ENCODE measurements at places on chromosomes 4 and X. TPM values are rescaled to one million over a fixed set of nuclear protein-coding genes. Genes with fewer than 3 reads are reported as not detected.

- DNase-seq: no peak
These were observed 72.8 kb downstream of the MANBA start for GRCh38 chr4:102687982-102688433.

Gene GPRASP1
- total RNA-seq: 26.7 TPM

- no peak for DNase-seq
These were observed 4.9 kb downstream of the CDKN2AIP start for GRCh38 chr4:183449193-183449882.

GRCh38 chr4:47031751-47032404 is 511 bp downstream of the GABRB1 start:
- no peak for DNase-seq

DNA sequence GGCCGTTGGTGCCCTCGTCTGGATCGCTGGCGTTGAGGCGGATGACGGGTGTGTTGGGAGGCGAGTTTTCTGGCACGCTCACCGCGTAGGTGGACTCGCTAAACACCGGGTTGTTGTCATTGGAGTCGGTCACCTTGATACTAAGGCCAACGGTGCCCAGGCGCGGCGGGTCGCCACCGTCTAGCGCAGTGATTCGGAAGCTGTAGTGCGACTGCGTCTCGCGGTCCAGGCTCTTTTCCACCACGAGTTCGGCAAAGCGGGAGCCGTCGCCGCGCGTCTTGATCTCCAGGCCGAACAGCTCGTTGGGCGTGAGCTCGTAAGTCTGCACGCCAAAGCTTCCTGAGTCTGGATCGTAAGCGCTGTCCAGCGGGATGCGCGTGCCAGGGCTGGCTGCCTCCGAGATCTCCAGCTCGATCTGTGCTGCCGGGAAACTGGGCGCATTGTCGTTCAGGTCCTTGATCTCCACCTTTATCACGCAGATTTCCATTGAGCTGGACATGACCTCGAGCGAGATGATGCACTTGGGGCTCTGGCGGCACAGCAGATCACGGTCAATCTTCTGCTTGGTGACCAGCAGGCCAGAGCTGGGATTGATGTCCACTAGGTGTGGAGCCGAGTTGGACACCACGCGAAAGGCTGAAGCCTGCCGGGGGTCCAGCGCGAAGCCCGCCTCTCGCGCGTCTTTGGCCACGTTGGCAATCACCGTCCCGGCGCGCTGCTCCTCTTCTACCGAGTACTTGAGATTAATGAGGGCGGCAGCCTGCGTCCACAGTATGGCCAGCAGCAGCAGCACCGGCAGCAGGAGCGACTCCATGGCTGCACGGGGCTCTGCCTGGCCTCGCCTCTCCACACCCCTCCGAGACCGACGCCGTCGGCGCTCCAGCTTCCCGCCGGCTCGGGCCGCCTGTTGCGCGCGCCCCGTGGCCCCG is 2.0 kb downstream of the PCDH19 start:
- DNase-seq: peak; percentile 60

GRCh38 chrX:148940411-148940996 is 440.1 kb downstream of the AFF2 start:
- DNase-seq: no peak

Gene CXCL1
- 11.6 TPM for total RNA-seq

Gene CFAP299
- total RNA-seq: 0.22 TPM

GRCh38 chr4:42296196-42296595 is 101.1 kb upstream of the SHISA3 start:
- DNase-seq: no peak

- no peak for DNase-seq
These were observed 94.4 kb upstream of the GUCY1A1 start for GRCh38 chr4:155572106-155572703.

- no peak for DNase-seq
These were observed 63.8 kb upstream of the TAPT1 start for GRCh38 chr4:16289897-16290554.

DNA sequence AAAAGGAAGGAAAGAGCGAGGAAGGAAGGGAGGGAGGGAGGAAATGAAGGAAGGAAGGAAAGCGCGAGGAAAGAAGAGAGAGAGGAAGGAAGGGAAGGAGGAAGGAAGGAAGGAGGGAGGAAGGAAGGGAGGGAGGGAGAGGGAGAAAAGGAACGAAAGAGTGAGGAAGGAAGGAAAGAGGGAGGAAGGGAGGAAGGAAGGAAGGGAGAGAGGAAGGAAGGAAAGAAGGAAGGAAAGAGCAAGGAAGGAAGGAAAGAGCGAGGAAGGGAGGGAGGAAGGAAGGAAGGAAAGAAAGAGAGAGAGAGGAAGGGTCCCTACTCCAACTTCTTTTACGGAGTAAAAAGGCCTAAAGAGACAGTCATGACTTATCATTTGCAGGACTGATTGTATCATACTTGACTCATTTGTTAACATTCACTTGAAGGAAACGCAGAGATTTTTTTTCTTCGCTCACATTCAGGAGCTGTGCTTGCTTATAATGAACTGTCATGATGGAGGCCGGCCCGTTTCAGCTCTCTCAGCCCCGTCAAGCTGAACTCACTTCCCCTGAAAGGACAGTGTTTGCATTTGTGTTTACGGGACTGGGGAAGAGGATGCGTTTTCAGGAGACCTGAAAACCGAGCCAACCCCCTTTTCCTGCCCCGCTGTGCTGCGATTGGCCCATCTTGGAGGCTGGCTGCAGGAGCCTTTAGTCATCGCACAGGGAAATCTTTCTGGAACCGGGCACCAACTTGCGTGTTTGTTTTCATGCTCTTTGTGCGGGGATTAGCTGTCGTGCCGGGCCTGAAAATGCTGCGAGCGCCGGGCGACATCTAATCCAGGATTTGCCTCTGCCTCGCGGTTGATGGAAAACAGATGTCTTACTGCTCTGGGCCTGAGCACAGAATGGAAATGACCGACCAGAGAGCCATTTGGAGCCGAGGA is 17.8 kb downstream of the TRIM2 start:
- DNase-seq: peak; percentile 68

GRCh38 chrX:68631336-68631735 is 16.1 kb upstream of the STARD8 start:
- DNase-seq: no peak

Gene ARHGAP10
- total RNA-seq: 89.2 TPM

- no peak for DNase-seq
These were observed 26.4 kb downstream of the KIAA1210 start for GRCh38 chrX:119101168-119101567.

Gene PRAF2
- 29.6 TPM for total RNA-seq

Gene DCAF12L1
- not detected for total RNA-seq

DNA sequence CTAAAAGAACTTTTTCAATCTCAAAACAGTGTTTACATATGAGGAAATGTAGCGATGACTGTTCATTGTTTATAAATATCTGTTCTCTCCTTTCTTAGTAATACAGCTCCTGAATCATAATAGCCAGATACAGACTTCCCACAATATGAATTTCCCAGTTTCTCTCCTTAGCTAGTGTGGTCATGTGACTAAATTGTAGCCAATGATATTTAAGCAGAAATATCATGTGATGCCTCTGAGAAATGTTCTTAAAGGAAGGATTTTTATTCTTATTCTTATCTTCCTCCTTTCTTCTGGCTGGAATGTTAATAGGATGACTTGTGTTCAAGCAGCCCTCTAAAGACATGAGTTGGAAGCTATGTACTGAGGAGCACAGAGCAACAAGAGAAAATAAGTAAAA is 383.7 kb upstream of the ATOH1 start:
- no peak for DNase-seq

Gene PAGE2
- not detected for total RNA-seq

DNA sequence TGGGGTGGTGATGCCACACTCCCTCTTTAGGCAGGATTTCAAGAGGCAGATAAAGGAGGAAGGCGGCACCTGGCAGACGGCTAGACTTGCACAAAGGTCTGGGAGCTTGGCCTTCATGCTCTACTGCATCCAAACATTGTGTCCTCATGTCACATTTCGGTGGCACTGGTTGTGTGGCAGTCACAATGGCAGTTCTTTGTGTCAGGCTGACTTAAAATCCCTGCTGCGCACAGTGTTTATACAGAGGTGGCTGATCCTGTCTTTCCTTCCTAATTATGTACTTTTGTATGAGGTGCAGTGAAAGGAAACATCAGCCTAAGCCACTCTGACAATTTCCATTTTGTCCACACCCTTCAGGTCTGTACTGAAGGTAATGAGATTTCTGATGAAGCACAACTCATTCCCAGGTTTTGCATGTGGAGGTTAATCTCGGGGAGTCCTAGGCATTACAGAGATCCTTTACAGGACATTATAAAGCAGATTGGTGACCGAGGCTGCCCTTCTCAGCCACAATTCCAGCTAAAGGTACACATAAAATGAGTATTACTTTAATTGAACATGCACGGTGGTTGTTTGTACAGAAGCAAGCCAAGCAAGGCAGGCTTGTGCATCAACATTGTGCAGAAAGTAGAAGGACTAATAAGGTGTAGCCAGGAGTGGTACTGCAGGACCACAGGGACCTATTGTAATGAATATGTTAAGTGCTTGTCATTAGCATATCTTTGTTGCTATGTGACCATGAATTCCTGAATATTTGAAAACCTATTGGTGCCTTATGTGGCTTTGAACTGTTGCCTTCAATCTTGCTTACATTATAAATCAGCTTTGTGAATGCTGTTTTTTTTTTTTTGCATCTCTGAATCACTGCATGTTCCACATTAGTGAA is 147.6 kb downstream of the STK32B start:
- DNase-seq: no peak

Gene TMPRSS11A
- not detected for total RNA-seq

DNA sequence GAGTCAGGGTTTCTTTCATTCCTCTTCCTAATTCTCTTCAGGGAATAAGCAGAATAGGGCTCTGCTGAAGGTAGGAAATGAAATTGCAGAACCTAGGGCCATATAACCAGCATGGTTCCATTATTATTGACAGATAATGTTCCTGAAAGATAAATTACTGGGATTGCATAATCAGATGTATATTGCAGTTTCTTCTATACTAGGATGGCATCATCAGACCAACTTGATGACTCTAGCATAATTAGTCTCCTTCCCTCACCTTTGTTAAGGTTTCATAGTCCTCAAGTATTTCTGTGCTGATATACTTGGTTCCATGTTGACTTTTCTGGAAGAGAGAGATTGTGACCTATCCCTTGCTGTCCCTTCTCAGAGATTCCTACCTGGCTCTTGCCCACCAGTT is 492.3 kb upstream of the LCORL start:
- no peak for DNase-seq

Gene AWAT2
- not detected for total RNA-seq

- no peak for DNase-seq
These were observed 162.3 kb downstream of the CPEB2 start for GRCh38 chr4:15164571-15164970.

DNA sequence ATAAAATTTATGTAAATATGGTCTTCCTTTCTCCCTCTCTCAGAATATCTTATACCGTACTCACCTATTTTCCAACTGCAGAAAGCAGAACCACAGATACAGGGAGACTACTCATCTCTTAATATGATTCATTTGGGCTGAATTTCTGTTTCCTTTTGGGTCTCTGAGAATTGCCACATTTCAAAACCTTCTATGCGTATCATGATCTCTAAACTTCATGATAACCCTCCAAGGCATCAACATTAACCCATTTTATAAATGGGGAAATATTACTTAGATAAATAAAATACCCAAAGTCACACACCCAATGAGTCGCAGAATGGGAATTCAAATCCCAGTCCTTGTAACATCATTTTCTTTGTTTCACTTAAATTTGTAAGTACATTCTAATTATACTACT is 16.6 kb upstream of the PRDM8 start:
- no peak for DNase-seq

DNA sequence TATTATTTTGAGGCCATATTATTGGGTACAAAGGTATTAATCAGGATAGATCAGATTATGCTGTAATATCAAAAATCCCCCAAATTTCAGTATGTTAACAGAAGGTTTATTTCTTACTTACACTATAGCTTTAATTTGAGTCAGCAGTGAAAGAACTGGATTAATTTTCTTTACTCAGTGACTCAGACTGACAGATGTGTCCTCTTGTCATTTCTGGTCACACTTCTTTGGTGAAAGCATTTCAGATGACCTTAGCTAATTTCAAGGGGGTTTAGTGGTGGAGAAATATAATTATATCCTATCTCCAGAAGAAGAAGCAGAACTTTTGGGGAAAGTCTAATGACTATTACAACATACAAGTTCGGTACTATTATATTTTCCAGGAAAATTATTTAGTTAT is 12.4 kb downstream of the DDIT4L start:
- DNase-seq: no peak

DNA sequence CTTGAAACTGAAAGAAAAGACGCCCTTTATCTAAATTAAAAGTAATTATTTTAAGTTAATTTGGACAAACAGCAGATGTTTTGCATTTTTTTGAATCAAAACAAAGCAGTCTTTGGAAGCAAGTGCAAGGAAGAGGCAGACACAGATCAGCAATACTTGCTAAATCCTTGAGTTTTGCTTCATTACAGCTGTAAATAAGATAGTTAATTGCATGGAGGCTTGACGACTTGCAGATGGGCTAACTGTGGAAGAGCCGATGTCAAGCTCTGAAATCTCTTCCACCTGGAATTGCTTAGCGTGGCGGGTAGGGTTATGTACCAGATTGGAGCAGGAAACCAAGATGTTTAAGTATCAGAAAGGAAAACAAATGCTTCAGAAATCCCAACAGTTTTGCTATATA is 148.8 kb downstream of the POLA1 start:
- DNase-seq: no peak

- DNase-seq: no peak
These were observed 32.1 kb downstream of the F11 start for GRCh38 chr4:186298031-186298647.

Gene RASGEF1B
- 27.0 TPM for total RNA-seq

Gene PFKFB1
- 2.2 TPM for total RNA-seq

Gene DTHD1
- total RNA-seq: 0.62 TPM

- DNase-seq: peak; percentile 58
These were observed 38.1 kb upstream of the ARSH start for GRCh38 chrX:2967998-2968909.

DNA sequence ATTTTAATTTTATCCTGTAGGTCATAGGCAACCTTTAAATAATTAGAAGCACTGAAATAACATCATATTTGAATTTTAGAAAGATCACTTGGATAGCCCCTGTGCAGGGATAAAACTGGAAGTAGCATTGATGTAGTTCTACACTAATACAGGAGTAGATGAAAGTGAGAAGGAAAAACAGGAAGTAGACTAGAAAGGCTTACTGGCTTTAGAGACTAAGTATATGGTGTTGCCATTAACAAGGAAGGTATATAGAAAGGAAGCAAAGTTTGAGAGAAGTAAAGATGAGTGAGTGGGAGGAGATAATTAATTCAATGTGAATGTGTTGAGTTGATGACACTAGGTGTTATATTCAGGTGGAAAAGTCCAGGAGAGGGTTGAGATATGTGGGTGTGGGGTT is 73.1 kb upstream of the EPGN start:
- DNase-seq: no peak

GRCh38 chr4:147840838-147841738 is 109.2 kb downstream of the ARHGAP10 start:
- DNase-seq: no peak

DNA sequence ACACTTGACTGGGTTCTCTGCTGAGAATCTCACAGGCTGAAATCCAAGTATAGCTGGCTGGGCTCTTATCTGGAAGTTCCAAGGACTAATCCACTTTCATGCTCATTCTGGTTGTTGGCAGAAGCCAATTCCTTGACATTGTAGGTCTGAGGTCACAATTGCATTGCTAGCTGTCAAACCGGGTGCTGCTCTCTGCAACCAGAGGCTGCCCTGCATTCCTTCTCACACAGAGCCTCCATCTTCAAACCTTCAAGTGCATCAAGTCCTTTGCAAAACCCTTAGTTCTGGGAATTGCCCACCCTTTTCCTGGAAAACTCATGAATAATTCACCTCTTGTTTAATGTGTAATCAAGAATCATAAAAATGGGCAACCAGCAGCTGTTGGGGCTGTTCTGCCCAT is 404.2 kb downstream of the KCNIP4 start:
- no peak for DNase-seq

Gene ARR3
- total RNA-seq: not detected

Gene CXCL11
- total RNA-seq: 1.2 TPM

Gene PDLIM3
- 9.8 TPM for total RNA-seq

Measured in sciatic nerve (tissue), 2 donors.